NCI-H1092 (cell line): ENCODE measurements at places on chromosomes 1 and 21.

- no peak for DNase-seq
Observed at GRCh38 chr1:1399872-1400575, 889 bp upstream of the CCNL2 start.

DNA sequence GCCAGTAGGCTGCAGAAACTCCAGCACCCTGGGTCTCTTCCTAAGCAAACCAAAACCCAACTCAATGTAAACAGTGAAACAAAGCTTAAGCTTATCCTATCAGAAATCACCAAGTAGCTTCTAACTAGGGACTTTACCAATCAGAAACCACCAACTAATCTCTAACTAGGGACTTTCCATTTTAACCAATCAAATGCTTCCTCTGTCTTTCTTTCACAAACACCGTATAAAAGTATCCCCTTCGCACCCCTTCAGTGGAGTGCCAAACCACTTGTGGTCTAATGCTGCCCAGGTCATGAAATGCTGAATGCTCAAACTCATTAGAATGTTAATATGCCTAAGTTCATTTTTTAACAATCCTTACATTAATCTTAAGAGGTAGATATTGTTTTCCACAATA, 250.5 kb upstream of the DUSP10 start:
- DNase-seq, result no peak

GRCh38 chr1:73813716-73814115, 384.3 kb downstream of the LRRIQ3 start:
- no peak for DNase-seq

- no peak for DNase-seq
Observed at GRCh38 chr1:68028566-68028965, 21.9 kb downstream of the DIRAS3 start.

DNA sequence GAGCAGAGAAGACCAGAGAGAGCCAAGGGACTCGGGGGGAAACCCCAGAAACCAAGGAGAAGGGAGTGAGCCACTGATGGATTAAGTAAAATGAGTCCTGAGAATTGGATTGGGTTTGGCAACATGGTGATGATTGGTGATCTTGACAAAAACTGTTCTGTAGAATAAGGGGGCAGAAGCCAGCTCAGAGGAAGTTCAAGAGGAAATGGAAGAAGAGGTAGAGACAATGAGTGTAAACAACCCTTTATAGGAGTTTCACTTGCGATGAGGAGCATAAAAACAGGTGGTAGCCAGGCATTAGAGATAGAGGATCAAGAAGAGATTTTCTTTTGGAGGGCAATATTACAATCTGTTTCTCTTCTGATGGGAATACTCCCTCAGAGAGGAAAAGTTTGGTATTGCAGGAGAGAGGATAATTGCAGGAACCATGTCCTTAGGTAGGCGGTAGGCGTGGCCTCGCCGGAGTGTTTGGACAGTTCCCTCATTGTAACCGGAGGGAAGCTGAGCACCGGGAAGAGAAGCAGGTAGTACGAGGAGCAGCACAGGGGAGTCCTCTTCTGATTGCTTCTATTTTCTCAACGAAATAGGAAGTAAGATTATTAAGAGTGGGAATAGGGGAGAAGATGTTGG, 68.4 kb upstream of the TENT5C start:
- DNase-seq, result no peak

GRCh38 chr1:243982447-243983018, 68.5 kb upstream of the ZBTB18 start:
- DNase-seq, result no peak

DNA sequence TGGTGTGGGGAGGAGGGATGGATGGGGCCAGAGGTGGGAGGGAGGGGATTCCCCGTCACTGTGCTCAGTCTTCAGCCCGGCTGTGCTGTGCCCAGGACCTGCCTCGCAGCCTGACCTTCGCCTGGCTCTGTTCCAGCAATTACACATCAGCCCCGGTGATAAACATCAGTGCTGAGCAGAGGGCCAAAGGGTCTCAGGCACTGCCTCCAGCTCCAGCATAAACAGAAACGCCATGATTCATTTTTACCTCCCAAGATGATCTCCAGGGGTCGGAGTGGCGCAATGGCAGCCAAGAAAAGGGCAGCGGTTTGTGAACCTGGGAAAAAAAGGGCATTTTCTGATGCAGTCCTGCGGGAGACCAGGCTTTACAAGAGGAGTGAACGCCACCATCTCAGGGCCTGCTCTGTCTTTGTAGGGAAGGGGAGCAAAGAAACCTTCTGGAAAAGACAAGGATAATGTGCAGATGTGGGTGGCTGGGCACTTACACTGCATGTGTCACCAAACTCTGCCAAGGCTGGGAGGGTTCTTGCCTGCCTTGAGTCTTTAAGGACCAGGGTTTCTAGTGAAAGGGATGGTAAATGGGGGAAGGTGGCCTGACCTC, 28.1 kb downstream of the SHISA4 start:
- no peak for DNase-seq

GRCh38 chr21:28669971-28670653, 322.6 kb downstream of the LTN1 start:
- no peak for DNase-seq

DNA sequence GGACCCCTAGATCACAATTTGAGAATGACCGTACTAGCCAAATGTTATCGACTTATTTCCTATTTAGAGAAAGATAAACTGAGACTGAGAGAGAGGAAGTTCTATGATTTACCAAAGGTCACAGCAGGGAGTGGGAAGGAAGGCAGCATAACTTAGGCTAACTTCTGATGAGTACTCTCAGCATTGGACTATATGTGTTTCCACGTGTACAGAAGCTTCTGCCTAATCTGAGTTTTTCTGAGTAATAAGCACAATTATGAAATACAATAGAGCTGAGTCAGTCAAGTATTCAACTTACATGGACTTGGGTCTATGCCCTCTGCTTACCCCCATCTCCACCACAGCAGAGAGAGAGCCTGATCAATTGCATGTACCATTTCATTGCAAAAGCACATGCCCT, 88.1 kb upstream of the HIVEP3 start:
- DNase-seq, result no peak

DNA sequence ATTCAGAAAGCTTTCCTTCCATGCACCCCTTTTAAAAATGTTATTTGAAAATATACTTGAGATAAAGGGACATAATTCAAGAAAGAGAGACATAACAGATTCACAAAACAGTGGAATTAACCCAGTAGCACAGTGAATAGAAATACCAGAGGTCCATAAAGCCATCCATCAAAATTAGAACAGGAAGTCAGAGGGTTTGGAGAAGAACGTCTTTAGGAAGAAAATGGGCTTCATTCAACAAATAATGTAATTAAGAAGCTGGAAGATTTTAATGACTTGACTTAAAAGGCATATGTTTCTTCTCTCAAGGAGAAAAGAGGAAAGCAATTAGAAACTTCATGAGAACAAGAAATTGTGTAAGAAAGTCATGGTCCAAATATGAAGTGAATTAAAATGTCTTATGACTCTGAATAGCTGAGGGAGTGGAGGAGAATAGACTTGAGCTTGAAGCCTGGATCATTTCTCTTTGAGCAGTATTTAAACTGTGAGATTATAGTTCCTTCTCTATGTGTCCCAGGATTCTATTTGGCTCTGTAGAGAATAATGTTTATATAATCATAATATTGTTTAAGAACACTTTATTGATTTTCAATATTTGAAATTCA, 7.9 kb upstream of the HCRTR1 start:
- no peak for DNase-seq

DNA sequence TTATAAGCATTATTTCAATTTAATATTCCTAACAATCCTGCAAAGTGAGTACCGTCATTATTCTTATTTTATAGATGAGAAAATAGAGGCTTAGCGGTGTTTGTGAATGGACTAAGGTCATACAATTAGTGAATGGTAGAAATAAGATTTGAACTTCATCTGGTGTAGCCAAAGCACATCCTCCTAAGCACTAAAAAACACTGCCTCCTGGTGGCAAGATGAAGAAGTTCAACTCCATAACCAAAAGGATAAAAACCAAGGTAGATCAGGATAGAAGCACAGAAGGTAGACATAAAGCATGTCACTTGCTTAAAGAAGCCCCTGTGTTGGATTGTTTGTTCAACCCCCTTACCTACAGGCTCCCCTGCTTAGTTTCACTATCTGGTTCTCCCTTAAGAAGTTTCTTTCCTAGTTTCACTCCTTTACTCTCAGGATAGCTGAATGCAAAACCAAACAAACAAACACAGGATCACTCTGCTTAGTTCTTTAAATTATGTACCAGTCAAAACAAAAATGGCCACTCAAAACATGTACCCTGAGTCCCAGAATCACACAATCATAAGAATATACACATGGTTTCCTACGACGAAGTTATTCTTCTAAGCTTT, 12.7 kb upstream of the AIM2 start:
- no peak for DNase-seq

- DNase-seq, result no peak
Observed at GRCh38 chr1:43463479-43463878, 9.7 kb upstream of the HYI start.

GRCh38 chr1:212520746-212521145, 87.8 kb upstream of the ATF3 start:
- DNase-seq, result no peak

- DNase-seq, result no peak
Observed at GRCh38 chr1:67780637-67781036, 52.6 kb downstream of the GNG12 start.

GRCh38 chr1:111045033-111045722, 81.5 kb upstream of the LRIF1 start:
- no peak for DNase-seq

DNA sequence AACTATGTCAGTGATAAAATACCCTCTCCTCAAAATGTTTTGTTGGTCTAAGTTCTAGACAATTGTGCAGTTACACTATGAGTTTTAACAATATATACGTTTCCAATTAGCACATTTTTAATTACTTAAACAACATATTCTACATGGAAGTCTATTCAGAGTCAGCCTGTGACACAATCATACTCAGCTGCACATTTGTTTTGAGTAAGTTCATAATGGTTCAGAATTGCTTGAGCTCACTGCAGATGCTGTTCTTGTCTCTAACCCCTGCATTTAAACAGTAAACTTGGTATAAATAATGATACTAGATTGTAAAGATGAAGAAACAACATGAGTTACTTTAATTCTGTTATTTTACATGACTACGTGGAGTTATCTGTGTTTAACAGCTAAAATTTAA, 30.6 kb downstream of the CDKN2C start:
- no peak for DNase-seq

GRCh38 chr21:18443085-18443484, 39.5 kb upstream of the TMPRSS15 start:
- DNase-seq, result peak; percentile 78

DNA sequence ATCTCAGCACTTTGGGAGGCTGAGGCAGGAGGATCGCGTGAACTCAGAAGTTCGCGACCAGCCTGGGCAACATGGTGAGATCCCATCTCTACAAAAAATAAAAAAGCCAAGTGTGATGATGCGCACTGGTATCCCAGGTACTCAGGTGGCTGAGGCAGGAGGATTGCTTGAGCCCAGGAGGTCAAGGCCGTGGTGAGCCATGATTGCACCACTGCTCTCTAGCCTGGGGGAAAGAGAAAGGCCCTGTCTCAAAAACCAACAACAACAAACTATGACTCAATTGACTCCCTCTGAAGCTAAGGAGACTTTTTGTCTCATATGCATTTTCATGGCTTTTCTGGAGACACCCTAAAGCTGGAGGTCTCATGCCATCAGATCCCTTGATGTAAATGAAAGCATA, 118.8 kb downstream of the CCDC185 start:
- DNase-seq, result no peak

GRCh38 chr1:168229893-168230292, 4.1 kb downstream of the SFT2D2 start:
- no peak for DNase-seq

DNA sequence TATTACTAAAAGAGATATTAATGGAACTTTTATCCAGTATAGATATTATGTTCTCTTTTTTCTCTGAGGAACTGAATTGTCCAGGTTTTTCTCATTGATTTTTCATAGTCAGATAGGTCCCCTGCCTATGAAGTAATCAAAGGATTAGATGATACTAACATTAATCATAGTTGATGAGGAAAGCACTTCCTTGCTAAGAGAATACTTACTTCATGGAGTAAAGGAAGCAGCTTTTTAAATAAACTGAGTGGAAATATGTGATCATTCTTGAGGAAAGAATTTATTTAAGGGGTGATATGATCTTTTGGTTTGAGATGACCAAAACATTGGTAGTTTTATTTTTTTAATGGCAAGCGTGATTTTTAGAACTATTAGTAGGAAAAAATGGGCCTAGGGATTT, 58.9 kb downstream of the SWT1 start:
- DNase-seq, result no peak

DNA sequence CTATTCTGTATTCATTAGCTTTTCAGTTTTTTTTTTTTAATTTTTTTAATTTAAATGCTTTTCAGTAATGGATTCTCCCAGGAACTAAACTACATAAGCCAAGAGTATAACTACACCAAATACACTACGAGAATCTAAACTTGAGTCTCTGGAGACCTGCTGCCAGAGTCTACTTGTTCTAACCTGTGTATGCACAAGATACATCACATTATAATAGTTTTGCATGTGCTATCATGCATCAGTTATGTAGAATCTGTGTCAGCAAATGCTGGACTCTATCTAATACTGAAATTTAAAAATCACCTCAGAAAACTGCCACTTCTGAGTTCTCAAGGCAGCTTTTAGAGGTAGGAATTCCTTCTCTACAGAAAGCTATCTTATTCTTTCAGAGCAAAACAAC, 146.3 kb upstream of the GREM2 start:
- DNase-seq, result no peak

GRCh38 chr1:56484695-56485094, 94.7 kb downstream of the PLPP3 start:
- DNase-seq, result no peak

DNA sequence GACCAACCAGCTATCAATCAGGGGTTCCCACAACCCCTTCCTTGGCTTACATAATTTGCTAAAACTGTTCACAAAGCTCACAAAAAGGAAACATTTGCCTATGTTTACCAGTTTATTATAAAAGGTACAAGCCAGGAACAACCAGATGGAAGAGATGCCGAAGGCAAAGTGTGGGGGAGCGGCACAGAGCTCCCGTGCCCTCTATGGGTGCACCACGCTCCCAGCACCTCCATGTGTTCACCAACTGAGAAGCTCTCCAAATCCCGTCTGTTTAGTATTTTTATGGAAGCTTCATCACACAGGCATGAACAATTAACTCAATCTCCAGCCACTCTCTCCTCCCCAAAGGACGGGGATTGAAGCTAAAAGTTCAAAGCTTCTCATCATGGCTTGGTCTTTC, 32.9 kb downstream of the PSMG1 start:
- no peak for DNase-seq

DNA sequence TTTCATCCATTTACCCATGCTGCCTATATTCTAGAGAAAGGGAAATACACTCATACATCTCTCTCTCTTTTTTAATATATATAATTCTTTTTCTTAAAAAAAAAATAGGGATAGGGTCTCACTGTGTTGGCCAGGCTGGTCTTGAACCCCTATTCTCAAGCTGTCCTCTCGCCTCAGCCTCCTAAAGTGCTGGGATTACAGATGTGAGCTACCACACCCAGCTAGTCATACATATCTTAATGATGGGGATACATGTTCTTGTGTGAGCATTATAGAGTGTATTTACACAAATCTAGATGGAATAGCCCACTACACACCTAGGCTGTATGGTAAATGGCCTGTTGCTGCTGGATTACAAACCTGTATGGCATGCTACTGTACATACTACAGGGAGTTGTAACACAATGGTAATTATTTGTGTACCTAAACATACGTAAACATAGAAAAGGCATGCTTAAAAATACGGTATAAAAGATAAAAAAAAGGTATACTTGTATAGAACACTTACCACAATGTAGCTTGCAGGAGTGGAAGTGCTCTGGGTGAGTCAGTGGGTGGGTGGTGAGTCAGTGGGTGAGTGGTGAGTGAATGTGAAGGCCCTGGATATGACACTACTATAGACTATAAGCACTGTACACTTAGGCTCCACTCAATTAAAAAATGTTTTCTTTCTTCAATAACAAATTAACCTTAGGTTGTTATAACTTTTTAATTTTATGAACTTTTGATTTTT, 72.9 kb downstream of the IVNS1ABP start:
- DNase-seq, result no peak
